ENCODE measurements at places on chromosomes 11 and 22. TPM values are rescaled to one million over a fixed set of nuclear protein-coding genes. Genes with fewer than 3 reads are reported as not detected.

The OR51I1 gene
- 2.5 TPM for total RNA-seq

The FGF19 gene
- total RNA-seq, result not detected

The CAPN1 gene
- total RNA-seq, result 65.7 TPM

The OR2D2 gene
- total RNA-seq, result 2.2 TPM

The MYRF gene
- 2.8 TPM for total RNA-seq

The SYT12 gene
- 0.31 TPM for total RNA-seq

The DUSP8 gene
- 8.8 TPM for total RNA-seq

The CARD10 gene
- 2.2 TPM for total RNA-seq

The PRDX5 gene
- 82.3 TPM for total RNA-seq

The DEPDC7 gene
- 4.7 TPM for total RNA-seq

The ZNF70 gene
- 9.7 TPM for total RNA-seq

The TP53AIP1 gene
- 0.94 TPM for total RNA-seq

The TRIOBP gene
- 35.7 TPM for total RNA-seq

The GGT5 gene
- total RNA-seq, result 1.3 TPM

The HTR3B gene
- not detected for total RNA-seq

The ARHGAP20 gene
- 53.8 TPM for total RNA-seq

The C22orf15 gene
- not detected for total RNA-seq

The MICAL2 gene
- 27.2 TPM for total RNA-seq

The PGA5 gene
- total RNA-seq, result not detected

The MRGPRX4 gene
- total RNA-seq, result not detected

The DNAJB7 gene
- total RNA-seq, result not detected

The MAFF gene
- total RNA-seq, result 3.4 TPM

The SLC22A6 gene
- total RNA-seq, result 1.3 TPM

The SCN2B gene
- 3.4 TPM for total RNA-seq

The SEPTIN3 gene
- 227 TPM for total RNA-seq

The L3MBTL2 gene
- 26.3 TPM for total RNA-seq

The FLRT1 gene
- total RNA-seq, result 11.9 TPM

The HEPN1 gene
- not detected for total RNA-seq

The CCDC117 gene
- total RNA-seq, result 20.3 TPM

The FZD4 gene
- 29.1 TPM for total RNA-seq

The GNG3 gene
- total RNA-seq, result 28.8 TPM

The RIC3 gene
- 61.0 TPM for total RNA-seq

The TRIM64 gene
- total RNA-seq, result not detected

The CNGA4 gene
- total RNA-seq, result 0.63 TPM

The SCO2 gene
- total RNA-seq, result 1.3 TPM

The OR52E8 gene
- 0.63 TPM for total RNA-seq

Data from parietal lobe (tissue), 2 donors.